Myocyte (in vitro differentiated cells): ENCODE measurements at places on chromosomes 6 and 20. TPM values are rescaled to one million over a fixed set of nuclear protein-coding genes. Genes with fewer than 3 reads are reported as not detected.
A peak's percentile ranks its signal among the peaks of the same experiment; 100 is the strongest.

DNA sequence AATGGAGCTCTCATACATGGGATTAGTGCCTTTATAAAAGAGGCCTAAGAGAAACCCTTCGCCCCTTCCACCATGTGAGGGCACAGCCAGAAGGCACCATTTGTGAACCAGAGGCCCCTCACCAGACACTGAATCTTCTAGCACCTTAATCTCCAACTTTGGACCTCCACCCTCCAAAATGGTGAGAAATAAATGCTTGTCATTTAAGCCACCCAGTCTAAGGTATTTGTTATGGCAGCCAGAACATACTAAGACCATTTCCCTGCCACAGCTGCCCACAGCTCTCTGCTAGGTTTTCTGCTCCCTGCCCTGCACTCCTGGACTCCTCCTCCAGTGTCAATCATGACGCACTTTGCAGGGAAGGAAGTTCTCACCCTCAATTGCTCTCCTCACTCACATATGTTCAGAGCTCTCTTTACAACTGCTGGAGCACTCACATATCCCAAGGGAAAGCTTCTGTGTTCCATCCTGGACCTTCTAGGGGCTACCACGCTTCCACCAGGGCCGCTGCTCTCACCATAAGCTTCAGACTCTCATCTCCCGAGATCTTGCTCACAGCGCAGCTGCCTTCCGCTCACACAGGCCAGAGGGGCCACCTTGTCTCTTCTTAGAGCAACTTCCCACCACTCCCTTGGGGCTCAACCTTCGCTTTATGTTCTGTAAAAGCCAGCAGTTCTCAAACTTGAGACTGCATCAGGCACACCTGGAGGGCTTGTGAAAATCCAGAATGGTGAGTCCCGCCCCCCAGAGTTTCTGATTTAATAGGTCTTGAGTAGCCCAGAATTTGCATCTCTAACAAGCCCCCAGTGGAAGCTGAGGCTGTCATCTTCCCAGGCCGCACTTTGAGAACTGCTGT is 1.6 kb upstream of the LY86 start:
- DNase-seq, result no peak

- DNase-seq, result no peak
These were observed 38.3 kb downstream of the DAAM2 start for GRCh38 chr6:39830444-39830843.

- DNase-seq, result no peak
These were observed 8.0 kb downstream of the FOXO3 start for GRCh38 chr6:108568551-108569305.

- peak; percentile 48 for DNase-seq
These were observed 26.7 kb upstream of the TFAP2B start for GRCh38 chr6:50791900-50792508.

OR2H1 gene
- not detected in 2 replicates for total RNA-seq

PTK7 gene
- total RNA-seq, result 38.9 and 47.5 TPM in 2 replicates

PPIL6 gene
- 4.8 and 6.2 TPM in 2 replicates for total RNA-seq

SLC17A1 gene
- total RNA-seq, result not detected in 2 replicates
